ENCODE measurements at places on chromosomes 5 and 9.

DNA sequence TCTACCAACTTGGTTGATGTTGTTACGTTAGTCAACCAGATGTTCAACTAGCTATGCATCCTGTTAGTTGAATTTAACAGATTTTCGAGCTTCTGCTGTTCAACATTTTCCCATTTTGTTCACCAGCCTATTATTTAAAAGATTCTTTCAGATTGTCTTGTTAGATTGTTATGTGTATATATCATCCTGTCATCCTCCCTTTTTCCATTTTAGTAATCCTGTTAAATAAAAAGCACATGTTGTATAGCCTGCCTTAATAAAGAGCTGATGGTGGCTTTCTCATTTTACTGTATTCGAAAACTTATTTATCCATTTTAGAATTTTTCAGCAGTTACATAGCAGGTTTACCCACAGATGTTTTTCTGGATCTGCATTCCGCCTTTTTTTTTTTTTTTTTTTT, 4.3 kb downstream of the TMEFF1 start:
- DNase-seq, result no peak

DNA sequence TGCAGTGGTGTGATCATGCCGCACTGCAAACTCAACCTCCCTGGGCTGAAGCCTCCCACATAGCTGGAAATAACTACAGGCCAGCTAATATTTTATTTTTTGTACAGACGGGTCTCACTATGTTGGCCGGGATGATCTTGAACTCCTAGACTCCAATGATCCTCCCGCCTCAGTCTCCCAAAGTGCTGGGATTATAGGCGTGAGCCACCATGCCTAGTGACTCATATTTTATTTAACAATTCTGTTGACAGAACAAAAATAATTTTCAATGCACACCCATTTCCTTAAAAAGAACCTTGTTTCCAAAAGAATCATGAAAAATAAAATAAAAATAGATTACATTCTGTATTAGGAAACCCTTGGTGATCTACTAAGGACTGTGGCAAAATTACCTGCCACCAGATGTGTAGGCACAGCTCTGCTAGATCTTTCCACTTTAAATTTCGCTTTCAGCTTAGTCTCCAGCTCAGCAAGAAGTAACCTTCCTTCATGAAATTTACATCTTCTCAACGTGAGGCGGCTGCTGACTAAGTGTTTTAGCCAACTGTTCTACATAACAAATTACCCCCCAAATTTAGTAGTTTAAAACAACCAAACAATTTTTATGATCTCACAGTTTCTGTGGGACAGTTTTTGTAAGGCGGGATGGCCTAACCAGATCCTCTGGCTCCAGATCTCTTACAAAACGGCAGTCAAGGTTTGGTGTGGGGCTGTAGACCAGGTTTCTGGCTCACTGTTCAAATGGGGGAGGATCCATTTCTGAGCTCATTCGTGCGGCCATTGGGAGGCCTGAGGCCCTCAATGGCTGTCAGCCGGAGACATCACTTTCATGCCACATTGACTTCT, 32.6 kb upstream of the GOLPH3 start:
- no peak for DNase-seq

GRCh38 chr9:136352682-136353081, 10.9 kb downstream of the DNLZ start:
- no peak for DNase-seq

DNA sequence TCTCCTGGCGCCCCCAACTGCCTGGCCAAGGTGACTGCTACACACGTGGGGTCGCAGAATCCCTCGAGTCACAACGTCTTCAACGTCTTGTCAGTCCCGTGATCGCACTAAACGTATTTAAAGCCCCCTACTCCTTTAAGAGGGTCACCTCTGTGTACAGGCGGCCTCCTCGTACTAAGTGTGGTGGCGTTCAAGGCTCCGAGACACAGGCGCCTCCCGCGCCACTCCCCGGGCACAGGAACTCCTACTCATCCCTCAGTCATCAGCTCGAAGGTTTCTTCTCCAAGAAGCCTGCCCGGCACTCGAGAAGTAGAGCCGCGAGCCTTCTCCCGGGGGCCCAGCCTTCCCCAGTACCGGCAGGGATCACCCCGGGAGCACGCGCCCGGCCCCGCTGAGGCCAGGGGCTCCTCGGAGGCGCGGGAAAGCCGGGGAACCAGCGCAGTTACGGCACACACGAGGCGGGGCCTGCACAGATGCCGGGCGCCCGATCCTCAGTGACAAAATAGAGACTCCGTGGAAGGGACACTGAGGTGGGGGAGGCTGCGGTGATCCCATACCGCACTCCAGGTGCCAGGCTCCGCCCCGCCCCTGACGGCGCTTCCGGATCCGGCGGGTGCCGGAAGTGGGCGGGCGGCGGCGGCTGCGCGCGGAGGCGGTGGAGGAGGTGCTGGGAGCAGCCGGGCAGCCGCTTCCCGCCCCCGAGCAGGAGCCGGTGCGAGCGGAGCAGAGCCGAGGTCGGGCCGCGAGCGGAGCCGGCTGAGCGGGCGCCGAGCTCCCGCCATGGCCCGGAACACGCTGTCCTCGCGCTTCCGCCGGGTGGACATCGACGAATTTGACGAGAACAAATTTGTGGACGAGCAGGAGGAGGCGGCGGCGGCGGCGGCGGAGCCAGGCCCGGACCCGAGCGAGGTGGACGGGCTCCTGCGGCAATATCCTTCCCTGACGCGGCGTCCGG, 6.9 kb downstream of the ARPC5L start:
- DNase-seq, result peak; percentile 33

DNA sequence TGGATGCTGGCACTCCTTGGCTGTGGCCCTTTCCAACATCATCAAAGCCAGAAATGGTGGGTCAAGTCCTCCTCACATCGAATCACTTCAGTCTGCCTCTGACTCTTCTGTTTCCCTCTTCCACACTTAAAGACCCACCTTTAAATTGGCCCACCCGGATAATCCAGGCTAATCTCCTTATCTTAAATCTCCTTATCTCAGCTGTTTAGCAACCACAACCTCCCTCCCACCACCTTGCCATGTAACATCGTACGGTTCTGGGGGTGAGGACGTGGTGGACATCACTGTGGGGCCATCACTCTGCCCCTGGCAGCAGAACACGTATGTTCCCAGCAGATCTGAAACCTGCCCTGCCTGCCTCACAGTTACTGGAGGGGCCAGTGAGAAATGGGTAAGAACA, 11.5 kb downstream of the IGFBPL1 start:
- no peak for DNase-seq

GRCh38 chr9:106085479-106085878, 391.1 kb downstream of the TMEM38B start:
- DNase-seq, result no peak

- DNase-seq, result no peak
These were observed 6.3 kb downstream of the TOR2A start for GRCh38 chr9:127728808-127729207.

DNA sequence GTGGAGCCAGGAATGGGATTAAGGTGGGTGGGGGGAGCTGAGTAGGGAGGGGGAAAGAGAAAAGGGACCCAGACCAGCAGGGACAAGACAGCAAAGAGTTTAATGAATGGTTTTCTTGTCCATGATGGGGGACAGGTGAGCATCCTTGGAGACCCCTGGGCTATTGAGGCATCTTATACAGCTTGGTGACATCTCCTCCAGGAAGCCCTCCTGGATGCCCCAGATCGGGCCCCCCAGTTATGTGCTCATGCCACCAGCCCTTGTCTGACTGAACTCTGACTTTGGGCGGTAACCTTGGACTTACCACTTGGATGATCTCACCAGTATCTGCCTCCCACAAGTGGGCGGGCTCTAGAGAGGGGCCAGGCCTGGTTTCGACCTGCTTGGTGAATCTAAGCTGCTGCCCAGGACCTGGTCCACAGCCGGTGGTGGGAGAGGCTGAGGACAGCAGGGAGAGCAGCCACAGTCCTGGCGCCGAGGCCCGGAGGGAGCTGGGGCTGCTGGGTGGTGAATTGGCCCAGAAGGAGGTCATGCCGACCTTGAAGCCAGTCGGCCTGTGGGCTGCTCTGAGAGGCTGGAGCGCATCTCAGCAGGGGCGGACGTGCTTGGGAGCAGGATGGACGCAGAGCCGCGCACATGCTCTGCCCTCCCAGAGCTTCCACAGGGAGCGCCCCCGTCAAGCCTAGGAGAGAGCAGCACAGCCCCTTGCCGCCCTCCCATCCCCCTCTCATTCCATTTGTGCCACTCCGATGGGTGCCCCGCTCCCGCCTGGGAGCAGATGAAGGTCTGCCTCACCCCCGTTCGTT, 36.2 kb downstream of the UNC5A start:
- no peak for DNase-seq

DNA sequence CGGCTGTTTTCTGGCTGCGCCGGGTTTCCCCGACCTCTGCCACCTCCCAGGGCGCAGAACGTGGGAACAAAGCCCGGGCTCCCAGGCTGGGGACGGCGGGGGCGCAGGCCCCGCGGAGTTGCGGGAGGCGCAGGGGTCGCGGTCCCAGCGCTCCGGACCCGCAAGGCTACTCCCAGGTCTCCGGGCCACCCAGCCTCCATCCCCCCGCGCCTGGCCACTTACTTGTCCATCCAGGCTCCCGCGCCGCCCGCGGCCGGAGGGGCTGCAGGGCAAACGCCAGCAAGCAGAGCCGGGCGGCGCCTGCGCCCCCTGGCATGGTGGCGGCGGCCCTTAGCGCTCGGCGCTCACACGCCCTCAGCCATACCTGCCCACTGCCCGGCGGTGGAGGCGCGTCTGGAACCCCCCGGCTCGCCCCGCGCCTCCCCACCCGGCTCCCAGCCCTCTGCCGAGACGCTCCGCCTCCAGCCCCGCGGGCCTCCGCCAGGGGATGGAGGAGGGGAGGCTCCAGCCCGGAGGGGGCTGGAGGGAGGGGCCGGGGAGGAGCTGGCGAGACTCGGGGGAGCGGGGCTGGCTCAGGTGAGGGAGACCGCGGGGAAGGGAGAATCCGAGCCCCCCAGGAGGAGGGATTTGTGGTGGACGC, at the start of gene ADAM19:
Gene ADAM19, minus strand, starts transcription at position 395 of the 640 bp plus-strand sequence. Its CDS starts 79 bp downstream, at position 316.
- DNase-seq, result no peak

GRCh38 chr9:90767523-90768100, 34.0 kb upstream of the SYK start:
- no peak for DNase-seq

DNA sequence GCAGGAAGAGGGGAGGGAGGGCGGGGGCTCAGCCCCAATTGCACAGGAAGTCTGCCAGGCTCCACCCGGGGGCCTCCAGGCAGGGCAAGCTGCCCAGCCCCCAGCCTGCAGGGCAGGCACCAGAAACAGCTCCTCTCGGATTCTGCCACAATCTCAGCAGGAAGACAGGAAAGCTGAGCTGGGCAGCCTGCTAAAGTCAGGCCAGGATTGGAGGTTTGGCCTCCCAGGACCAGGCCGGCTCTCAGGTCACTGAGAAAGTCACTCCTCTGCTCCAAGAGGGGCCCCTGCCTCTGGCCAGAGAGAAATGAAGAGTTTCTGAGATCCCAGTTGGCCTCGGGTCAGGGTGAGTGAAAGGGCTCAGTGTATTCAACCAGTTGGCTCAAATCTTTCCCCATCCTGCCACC, 54.6 kb upstream of the STXBP1 start:
- DNase-seq, result no peak

- DNase-seq, result no peak
These were observed 290.5 kb downstream of the DOCK8 start for GRCh38 chr9:504921-505740.

DNA sequence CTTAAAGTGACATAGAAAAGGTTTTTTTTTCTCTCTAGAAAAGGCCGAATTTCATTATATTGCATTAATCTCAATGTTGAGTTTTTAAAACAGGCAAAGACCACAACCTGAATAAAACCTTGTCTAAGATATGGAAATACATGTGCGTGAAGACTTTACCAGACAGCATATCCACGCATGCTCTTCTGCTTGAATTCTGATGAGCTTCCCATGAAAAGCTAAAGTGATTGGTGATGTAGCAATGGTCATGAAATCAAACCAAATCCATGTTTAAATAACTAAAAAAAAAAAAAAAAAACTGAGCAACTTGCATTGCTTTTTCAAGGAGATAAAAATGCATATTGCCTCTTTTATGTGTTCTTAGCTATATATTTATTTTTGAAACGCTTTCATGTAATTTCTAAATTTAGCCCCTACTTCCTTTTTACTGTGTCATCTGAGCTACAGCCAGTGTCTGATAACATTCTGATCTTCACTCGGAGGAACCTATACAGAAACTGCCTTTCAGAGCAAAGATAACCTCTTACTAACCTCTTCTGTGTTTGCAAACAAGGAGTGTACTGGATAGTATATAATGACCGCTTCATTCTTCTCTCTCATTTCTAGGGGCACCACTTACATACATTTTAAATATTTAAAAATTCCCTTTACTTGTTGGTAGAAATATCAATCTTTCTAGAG, 179.1 kb upstream of the GNA14 start:
- DNase-seq, result no peak

- DNase-seq, result no peak
These were observed 14.7 kb downstream of the ISL1 start for GRCh38 chr5:51397996-51398395.

DNA sequence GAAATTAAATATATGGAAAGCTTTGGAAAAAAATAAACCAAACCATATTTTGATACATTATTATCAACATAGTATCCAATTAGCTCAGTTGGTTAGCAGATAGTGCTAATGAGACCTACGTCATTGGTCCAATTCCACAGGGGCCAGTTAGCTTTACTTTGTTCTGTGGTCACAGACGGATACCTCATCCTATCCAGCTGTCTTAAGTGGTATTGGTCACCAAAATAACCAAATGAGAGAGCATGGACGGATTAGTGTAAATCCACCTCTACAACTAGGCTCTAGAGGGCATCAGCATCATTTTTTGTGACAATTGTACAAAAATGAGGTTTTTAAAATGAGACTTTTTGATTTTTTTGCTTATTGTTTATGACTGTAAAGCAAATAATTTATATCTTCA, 364.2 kb downstream of the KIAA0825 start:
- DNase-seq, result no peak

DNA sequence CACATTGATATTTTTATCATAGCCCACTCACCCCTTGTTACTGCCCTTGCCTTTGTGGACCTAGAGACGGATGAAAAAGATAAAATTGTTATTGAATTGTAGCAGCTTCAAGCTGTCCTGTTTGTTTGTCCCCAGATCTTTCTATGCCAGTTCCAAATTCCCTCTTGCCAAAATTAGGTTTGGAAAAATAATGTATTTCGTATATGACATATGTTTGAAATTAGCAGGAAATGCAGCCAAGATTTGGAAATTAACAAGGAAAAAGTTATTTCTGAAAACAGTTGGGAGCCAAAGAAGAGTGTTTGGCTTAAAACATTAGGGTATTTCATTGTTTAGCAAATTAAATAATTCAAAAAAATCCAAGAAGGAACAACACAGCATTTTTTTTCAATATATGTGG, 33.5 kb downstream of the SPATA31D1 start:
- DNase-seq, result no peak

Data from epithelial cell of prostate (primary cell).